ENCODE measurements at places on chromosomes 16 and 17.

DNA sequence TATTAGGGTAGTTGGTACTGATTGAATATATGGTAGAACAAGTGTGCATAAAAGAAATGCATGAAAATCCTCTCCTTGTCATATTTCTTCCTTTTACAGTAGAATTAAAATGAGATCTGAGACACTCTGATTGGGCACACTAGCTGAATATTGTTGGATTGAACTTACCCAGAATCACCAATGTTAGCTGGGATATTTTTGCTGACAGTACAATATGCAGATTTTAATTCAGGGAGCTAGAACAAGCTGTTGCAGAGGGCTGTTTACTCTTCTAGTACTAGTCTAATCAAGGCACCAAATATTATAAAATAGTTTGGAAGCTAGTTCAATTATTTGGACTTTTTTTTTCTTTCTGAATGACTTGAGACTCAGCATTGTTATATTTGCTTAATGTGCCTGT lies 4.6 kb downstream of the TANC2 start:
- no peak for DNase-seq

- DNase-seq = peak; percentile 16
These were observed 15.7 kb downstream of the RBL2 start for GRCh38 chr16:53449816-53450517.

DNA sequence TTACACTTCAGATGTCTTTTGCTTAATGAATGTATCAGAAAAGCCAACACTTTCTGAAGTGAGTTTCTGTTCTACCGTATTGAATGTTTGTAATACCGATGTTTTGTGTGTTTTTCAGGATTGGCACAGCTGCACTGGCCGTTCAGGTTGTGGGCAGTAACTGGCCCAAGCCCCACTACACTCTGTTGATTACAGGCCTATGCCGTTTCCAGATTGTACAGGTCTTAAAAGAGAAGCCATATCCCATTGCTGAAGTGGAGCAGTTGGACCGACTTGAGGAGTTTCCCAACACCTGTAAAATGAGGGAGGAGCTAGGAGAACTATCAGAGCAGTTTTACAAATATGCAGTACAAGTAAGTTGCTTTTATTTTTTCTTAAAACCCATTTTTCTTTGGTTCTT lies 4.7 kb upstream of the ABCC11 start:
- no peak for DNase-seq

- DNase-seq = no peak
These were observed 34.8 kb downstream of the FAM20A start for GRCh38 chr17:68566442-68566738.

GRCh38 chr17:66789961-66790437 lies 44.9 kb upstream of the CACNG5 start:
- DNase-seq = no peak

- no peak for DNase-seq
These were observed 64.1 kb upstream of the CACNG4 start for GRCh38 chr17:66900126-66901010.

DNA sequence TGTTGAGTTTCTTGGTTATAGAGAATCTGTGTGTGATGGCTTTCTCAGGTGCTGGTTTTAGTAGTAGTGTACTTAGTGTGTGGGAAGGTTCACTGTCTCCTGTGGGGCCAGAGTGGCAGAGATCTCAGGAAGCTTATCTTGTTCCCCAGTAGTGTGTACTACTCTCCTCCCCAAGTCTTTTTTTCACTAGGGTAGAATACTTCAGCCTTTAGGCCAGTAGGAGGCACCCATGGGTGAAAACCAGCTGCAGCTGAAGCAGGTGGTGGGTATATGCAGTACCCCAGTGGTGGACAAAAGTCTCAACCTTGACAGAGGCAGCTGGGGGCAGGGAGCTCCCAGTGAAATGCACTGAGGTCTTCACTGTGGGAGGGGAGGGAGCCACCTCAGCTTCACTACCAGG lies 109.9 kb downstream of the PHKB start:
- no peak for DNase-seq

GRCh38 chr17:42708588-42708987 lies 26.3 kb downstream of the CNTNAP1 start:
- DNase-seq = no peak

- DNase-seq = no peak
These were observed 251.4 kb upstream of the KIF2B start for GRCh38 chr17:53571342-53571741.
